Frontal cortex (tissue), 4 donors: ENCODE measurements at places on chromosomes 12 and 14.

DNA sequence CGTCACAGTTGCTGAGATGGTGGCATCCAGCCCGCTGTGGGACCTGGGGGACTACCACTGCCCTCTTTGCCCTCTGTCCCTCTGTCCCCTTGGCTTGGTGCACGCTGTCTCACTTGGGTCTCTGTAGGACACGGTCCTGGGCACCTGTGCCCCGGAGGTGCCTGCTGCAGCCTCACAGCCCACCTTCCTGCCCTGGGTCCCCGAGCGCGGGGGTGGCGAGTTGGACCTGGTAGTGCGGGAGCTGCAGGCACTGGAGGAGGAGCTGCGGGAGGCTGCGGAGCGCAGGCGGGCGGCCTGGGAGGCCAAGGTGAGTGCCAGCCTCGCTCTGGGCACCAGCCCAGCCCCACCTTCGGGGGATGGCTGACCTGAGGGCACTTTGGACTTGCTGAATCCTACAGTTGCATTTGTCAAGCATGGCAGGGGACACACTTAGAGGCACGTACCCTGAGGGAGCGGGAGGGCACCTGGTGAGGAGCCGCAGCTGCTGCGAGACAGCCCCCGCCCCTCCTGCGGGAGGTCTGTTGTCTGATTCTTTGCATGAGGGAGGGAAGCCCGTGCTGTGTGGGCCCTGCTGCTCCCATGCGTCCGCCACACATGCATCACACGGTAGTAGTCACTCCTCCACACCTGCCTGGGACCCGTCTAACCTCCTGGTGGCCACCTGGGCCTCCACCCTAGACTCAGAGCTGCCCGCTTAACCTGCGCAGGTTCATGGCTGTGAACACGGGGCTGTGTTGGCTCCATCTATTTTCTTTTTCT, 6.8 kb downstream of the TEDC1 start:
- DNase-seq: no peak

DNA sequence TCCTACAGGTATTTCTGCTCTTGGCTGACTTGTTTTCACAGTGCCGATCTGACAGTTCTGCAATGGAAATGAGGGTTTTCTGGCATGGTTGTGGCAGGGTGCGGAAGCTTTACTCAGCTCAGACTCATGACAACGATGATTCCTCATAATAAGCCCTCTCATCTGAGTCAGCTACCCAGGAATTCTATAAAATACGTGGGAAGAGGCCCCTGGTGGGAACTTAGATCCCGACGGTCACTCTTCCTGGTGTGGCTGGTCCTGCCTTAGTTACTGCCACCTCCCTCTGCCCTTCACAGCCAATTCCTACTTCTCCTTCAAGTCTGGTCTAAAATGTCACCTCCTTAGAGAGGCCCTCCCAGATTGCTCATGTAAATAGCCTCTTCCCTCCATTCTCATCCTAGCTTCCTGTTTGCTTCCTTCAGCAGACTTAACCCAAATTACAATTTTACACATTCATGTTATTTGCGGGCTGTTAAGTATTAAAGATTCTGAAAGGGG, 104.2 kb upstream of the MAP1LC3B2 start:
- no peak for DNase-seq

DNA sequence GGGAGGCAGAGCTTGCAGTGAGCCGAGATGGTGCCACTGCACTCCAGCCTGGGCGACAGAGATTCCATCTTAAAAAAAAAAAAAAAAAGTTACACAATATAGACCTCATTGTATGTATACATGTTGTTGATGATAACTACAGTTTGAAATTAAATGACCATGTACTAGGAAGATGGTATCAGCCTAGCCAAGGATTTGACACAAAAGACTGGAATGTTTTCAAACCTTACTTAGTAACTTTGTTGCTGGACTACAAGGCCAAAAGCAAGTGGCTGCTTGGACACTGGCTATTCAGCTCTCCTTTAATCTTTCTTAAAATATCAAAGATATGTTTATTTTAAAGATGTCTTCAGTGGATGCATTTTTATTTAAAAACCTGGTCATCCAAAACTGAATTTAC, 18.9 kb upstream of the NUDT4 start:
- no peak for DNase-seq

- no peak for DNase-seq
Measured at GRCh38 chr14:25431211-25432076, 381.5 kb upstream of the STXBP6 start.

- no peak for DNase-seq
Measured at GRCh38 chr12:75317784-75318183, 12.3 kb downstream of the CAPS2 start.

- DNase-seq: no peak
Measured at GRCh38 chr14:99524804-99525698, 43.8 kb downstream of the CCNK start.

DNA sequence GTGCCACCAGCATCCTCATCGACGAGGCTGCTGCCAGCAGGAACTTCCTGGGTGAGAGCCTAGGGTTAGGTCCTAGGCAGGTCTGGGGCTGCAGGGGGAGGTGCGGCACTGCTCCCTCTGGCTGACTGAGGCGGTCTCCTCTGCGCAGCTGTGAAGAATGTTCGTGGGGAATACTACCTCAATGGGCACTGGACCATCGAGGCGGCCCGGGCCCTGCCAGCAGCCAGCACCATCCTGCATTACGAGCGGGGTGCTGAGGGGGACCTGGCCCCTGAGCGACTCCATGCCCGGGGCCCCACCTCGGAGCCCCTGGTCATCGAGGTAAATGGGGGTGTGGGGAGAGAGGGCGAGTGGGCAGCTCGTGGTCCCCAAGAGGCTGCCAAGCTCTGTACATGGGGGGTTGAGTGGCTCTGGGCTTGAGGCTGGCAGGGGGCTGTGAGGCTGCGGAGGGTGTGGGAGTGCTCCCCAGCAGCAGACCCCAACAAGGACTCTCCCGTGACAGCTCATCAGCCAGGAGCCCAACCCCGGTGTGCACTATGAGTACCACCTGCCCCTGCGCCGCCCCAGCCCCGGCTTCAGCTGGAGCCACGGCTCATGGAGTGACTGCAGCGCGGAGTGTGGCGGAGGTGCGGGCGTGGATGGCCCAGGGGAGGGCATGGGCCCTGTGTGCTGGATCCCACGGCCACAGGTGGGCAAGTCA, 14.4 kb downstream of the PAPLN start:
- DNase-seq: no peak

DNA sequence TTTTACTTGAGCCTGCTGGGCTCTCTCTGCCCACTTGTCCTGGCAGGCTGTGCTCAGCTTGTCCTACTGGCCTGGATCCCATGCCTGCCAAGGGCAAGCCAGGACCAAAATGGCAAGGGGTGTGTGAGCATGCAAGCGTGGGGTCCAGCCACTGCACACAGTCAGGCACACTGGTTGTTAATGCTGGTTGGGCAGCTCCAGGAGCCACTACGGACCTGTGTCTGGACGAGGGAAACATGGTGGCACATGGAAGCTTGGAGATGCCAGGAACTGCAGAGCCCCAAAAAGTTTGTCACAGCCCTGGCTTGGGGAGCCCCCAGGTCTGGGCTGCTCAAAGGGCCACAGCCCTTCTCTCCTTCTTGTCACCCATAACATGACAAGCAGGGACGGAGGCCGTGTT, 83.8 kb downstream of the ACSS3 start:
- no peak for DNase-seq

DNA sequence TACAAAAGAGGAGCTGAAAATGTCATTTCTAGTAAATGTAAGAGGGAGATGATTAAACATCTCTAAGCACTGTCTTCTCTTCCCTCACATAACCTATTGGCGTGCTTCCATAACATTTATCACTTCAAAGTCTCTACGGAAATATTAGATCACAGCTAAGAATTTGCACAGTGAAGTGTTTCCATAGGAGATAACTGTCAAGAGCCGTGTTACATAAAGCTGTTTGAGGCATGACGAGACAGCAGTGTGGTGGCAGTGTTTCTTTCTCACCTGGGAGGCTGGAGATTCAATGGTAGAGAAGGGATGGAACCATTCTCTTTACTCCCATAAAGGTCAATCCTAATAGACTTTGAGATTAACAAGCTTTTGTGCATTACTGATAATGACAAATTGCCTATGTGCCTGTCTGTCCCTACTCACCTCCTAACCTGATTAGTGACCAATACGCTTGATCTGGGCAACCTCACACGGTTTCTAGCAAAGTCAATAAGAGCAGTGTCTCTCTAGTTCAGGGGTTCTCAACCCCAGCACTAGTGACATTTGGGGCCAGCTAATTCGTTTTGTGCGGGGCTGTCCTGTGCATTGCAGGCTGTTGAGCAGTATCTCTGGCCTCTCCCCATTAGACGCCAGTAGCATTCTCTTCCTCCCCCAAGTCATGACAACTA, 35.3 kb downstream of the FBXW8 start:
- no peak for DNase-seq

DNA sequence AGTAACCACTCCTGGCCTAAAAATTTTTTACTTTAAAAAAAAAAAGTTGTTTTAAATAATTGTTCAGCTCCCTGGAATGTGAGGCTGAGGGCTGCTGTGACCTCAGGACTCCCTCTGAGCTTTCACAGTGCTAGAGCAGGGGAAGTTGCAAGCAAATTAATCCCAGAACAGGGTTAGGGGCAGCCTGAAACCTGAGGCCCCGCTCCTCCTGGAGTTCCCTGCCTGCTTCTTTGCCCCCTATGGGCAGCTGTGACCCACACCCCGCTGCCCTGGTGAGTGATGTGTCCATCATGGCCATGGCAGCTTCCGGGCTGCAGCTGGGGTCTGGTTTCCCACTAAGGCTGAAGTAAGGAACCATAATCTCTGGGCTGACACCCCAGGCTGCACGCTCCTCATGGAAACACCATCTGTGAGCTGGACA, 9.5 kb downstream of the RITA1 start:
- DNase-seq: no peak

DNA sequence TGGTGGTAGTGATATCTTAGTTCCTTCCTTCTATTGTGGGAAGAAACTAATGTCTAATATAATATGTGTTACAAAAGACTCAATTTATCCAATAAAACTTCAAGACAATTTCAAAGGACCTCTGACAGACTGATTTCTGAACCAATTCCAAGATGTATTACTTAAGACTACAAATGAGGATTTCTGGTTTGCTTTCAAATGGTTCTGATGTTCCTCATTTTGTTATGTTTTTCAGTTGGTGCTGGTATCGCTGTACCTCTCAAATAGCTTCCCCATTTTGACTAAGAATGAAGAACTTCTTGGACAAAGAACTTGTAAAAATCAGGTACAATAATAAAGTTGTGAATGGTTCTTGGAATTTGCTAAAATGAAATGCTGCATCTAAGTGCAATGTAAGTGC, 19.4 kb upstream of the MBIP start:
- no peak for DNase-seq

- DNase-seq: no peak
Measured at GRCh38 chr12:46201284-46201789, 67.5 kb downstream of the SLC38A1 start.

DNA sequence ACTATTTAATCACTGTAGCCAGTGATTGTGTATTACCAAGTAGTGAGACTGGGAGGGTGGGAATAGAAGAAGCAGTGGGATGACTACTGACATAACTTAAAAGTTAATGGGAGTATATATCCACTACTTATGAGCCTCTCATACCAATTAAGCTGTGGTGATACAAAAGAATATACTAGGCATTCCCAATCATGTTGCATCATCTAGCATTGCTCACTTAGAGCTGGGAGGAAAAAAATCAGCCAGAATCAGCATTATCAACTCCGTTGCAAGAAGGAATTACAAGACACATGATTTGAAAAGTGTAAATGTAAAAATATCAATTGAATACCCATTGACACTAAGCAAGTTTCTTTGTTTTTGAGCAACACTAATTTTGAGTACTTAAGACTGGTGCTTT, 745 bp upstream of the PPP1R36 start:
- no peak for DNase-seq

GRCh38 chr12:95424271-95424994, 49.5 kb upstream of the METAP2 start:
- DNase-seq: no peak

GRCh38 chr12:49887091-49887490, 16.6 kb downstream of the FAIM2 start:
- DNase-seq: no peak

DNA sequence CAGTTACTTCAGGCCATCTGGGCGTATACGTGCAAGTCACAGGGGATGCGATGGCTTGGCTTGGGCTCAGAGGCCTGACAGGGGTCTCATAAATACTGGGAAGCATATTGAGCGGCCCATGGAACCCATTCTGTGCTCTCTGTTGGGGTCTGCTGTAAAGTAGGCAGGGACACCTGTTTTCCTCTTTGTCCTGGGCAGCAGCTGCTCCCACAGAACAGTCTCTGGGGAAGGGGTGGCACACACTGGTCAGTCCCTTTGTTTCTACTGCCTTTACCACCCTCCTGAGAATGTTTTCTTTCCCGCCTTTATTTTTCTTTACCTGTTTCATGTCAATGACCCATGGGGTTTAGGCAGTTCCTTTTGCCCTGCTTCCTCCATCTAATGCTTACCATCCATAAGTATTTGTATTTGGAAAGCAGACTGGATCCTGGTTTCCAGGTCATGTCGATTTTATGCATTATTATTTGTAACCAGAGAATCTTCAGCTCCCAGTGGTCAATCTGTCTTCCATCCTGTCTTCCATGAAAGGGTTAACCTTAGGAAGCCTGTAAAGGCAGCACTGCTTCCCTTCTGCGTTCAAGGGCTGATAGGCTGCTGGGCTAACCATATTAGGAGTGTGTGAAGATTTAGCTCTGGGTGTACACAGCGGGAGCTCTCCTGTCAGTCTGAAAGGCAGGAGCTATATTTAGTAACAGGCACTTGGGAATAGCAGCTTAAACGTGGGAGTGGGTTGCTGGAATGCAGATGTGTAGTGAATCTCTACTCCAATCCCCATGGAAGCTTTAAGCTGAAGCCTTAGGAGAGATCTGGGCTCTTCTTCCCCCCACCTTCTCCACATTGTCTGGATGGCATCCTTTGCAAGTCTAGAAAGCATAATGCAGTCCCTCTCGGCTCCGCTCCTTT, 124.0 kb downstream of the DYRK2 start:
- DNase-seq: no peak

DNA sequence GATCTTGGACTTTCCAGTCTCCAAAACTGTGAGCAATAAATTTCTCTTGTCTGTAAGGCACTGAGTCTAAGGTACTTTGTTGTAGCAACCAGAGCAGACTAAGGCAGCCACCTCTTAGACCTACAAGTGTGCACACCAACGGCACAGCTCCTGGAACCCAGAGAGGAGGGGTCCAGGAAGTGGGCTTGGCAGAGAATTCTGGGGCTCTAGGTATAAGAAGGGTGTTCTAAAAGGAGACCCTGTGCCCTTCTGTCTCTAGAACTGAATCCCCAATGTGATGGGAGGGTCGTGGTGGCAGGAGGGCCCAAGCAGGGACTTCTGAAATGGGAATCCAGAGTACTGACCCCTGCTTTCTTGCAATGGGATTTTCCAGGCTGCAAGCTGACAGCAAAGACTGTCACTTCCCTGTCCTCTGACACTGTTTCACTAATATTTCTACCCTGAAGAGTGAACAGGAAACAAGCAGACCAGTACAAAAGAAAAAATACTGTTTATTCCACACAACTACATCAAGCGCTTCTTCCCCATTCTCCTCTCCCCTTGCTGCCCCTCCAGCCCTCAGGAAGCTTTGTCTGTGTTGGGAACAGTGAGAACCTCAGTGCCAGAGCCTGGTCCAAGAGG, 13.6 kb upstream of the TFCP2 start:
- DNase-seq: no peak

- no peak for DNase-seq
Measured at GRCh38 chr14:59538936-59539335, 37.7 kb downstream of the CCDC175 start.

GRCh38 chr14:100408350-100409002, 85.3 kb downstream of the SLC25A47 start:
- no peak for DNase-seq

- no peak for DNase-seq
Measured at GRCh38 chr14:95361373-95362137, 41.8 kb upstream of the CLMN start.

GRCh38 chr12:21773263-21773741, 1.2 kb downstream of the KCNJ8 start:
- no peak for DNase-seq

GRCh38 chr14:92555465-92556111, 42.0 kb downstream of the RIN3 start:
- no peak for DNase-seq
